ENCODE measurements at places on chromosomes 3 and 15.

GRCh38 chr3:18575573-18575972 lies 150.4 kb upstream of the SATB1 start:
- DNase-seq: no peak

DNA sequence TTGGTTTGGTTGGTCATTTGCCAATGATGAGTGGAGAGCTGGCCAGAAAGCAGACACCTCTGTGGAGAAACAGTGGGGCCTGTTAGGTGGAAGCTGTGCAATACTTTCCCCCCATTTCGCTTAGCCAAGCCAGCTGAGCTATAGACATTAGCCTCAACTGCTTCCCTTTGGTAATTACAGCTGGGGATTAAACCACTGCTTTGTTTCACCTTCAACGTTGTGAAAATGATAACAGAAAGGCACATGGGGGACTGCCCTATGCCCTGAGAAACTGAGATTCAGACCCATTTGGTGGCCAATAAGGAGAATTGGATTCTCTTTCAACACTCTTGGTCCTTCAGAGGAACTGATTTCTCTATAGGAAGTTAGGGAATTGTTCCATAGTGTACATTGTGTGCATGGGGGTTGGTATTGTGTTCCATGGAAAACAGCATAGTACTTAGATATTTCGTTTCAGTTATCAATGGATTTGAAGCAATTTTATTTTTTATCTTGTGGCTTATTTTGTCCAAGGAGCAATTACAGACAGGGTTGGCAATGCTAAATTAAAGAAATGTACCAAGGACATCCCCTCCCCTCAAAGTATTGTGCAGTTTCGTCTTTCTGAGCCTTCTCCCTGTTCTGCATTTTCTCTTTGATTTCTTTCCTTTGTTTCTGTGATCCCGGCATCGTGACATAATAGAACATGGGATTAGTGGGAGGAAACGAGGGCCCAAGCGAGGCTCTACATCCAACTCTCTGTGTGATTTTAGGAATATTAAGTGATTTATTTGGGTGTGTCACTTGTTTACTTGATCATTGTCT lies 194.3 kb downstream of the FNDC3B start:
- DNase-seq: no peak

- no peak for DNase-seq
These were observed 177.9 kb downstream of the PLOD2 start for GRCh38 chr3:145983101-145983500.

DNA sequence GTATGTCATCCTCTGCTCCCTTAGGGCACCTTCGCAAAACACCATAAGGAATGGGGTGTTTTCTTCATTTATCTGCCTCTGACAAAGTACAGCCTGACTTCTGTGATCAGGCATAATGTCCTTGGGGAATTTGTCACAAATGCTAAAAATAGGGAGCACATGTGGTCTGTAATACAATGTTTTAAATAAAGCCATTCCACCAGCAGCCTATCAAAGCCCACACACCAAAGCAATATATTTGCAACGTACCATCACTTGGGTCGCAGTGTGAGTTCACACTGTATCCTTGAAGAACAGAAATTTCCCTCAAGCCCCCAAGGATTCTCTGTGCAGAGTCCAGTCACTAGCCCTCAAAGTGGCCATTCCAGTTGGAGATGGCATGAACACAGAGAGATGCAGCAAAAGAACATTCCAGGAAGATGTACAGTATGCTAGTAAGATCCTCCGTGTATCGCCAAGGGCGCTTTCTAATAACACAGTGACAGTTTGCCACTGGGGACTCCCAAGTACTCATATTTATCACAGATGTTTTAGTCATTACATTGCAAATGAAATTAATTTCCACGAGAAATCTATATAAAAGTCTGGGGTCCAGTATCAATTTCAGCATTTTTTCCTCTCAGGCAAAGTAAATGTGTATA lies 246.7 kb downstream of the MCTP2 start:
- no peak for DNase-seq

GRCh38 chr15:60583946-60584345 lies 105.0 kb upstream of the ICE2 start:
- DNase-seq: no peak

GRCh38 chr3:138477120-138477519 lies 42.7 kb downstream of the ESYT3 start:
- no peak for DNase-seq

- DNase-seq: no peak
These were observed 30.5 kb upstream of the GNB5 start for GRCh38 chr15:52221730-52222129.

GRCh38 chr3:194218646-194219453 lies 82.9 kb downstream of the HES1 start:
- DNase-seq: no peak

DNA sequence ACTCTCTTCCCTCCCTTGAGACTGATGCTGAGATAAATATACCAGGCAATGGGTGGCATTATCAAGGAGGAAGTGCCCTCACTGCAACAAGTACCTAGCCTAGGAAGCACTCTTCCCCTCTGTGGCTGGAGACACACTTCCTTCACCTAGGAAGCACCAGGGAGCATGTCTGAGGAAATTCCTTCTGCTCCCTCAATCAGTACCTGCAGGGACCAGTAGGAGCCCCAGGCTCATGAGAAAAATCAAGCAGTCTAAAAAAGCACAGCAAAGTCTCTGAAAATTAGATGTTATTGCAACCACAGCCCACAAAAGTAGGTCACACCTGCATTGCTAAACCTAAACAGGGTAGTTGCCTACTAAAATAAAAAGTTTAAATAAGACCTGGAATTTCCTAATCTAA lies 78.2 kb upstream of the TRPM1 start:
- no peak for DNase-seq

- DNase-seq: no peak
These were observed 901.1 kb downstream of the TBL1XR1 start for GRCh38 chr3:176296066-176296597.

GRCh38 chr3:133661454-133662277 lies at the start of gene TOPBP1:
Gene TOPBP1 (minus strand): TSS chr3:133661941. CDS start chr3:133661127, 814 bp downstream.
- DNase-seq: peak; percentile 91

DNA sequence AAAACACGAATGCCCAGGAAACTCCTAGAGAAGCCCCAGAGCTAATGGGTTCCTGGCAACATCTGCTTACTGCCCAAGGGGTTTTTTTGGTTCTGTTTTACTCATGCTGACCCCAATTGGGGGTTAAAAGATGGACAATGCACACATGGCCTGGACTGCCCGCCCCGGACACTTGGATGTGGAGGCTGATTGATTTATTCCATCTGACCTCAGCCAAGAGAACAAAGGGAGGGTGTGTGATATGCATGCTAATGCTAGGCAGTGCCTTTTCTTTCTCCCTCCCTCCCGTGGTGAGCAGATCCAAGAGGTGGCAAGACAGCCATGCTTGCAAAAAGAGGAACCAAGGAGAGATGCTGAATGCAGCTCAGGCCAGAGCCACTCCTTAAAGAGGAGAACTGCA lies 3.3 kb upstream of the LRTM1 start:
- no peak for DNase-seq

- no peak for DNase-seq
These were observed 69.7 kb downstream of the USF3 start for GRCh38 chr3:113626503-113627371.

GRCh38 chr3:99681512-99681911 lies 43.1 kb downstream of the COL8A1 start:
- no peak for DNase-seq

DNA sequence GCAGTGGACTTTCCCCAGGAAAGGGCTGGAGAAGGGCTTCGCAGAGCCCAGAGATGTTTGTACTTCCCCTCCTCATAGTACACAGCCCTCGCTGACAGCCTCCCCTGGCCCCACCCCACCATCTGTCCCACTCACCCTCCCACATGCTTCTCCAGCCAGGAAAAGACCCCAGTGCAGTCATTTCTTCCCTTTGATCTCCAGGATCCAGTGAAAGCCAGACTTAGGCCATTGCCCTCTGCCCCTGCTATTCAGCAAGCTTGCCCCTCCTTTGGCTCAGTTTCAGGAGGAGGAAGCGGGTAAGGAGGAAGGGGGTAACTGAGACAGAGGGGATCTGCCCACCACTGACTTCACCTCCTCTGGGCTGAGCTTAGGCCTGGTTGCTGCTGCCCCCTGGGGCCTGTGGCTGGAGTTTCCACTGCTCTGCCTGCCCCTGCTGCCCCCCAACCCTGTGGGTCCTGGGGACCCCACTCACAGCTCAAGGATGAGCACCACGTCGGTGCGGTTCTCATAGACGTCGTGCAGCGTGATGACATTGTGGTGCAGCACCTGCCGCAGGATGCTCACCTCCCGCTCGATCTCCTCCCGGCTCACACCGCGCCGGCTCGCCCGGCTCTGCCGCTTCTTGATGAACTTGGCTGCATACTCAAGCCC lies 63.1 kb downstream of the DAPK2 start:
- no peak for DNase-seq

GRCh38 chr3:17179381-17180205 lies 294.8 kb downstream of the PLCL2 start:
- no peak for DNase-seq
